A549 (cell line): ENCODE measurements at places on chromosomes 6 and 20.

DNA sequence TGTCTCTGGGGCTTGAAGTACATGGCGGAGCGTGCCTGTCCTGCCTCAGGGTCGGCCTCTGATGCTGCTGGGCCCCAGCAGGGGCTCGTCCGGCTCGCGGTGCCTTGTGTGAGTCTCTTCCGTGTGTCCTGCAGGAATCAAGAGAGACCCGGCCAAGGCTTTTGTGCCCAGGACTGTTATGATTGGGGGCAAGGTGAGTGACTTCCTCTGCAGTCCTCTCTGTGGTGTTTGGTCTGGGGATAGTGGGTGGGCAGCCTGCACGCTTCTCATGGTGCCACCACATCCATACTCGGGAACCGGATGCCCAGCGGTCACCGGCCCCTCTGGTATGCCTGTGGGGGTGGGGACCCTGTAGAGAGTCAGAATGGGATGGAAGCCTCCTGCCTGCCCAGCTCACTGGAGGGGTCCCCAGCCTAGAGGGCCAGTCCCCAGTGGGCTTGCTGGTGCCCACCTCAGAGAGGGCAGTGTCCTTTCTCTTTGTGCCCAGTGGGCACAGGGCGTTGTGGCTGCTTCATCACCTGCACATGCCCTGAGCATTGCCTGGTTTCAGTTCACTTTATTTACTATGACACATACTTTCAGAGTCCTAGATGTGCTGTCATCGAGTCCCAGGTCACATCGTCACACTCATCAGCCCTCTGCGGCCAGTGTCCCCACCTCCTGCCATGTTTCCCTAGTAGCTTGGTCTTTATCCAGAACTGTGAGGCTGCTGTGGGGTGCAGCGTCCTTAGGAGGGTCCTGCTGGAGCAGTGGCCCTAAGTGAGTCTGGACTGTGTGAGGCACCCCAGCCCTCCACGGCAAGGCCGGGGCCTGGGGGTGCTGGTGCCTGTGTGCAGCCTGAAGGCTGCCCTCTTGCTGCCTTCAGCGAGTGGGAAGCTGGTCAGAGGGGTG, 40.7 kb downstream of the PYGB start:
- no peak for DNase-seq

GRCh38 chr20:12153628-12154027, 235.9 kb downstream of the BTBD3 start:
- no peak for DNase-seq

GRCh38 chr20:21089391-21089790, 16.8 kb downstream of the LINC00237 start:
- no peak for DNase-seq

DNA sequence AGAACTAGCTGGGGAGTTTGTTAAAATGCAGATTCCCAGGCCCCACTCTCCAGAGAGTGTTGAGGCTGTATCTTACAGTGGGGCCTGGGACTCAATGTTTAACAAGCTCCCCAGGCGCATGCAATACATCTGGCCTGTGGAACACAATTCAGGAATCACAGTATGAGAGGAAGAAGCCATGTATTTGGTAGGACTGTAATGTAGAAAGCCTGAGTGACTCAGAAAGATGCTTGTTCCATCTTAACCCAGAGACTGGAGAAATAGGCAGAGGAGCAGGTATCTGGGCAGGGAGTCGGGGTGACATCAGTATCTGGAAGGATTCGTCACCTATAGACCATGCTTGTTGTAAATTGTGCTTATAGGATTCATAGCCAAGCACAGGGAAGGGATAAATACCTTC, 90.5 kb downstream of the UNC5CL start:
- DNase-seq: no peak

DNA sequence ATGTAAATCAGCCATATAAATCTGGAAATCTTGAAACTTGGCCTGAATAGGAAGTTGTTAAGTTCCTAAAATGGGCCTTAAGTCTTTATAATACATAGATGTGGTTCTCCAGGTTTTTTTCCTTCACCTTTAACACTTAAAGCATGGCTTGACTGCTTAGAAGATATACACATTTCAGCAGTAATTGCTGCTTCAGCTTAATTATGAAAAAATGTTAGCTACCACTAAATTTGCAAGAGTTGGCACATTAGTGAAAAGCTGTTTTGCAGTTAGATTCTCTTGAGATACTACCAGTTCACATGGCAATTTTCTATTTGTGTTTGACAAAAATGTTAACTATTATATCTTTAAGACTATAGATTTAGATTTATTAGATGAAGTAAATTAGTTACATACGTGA, 72.7 kb upstream of the MYO6 start:
- DNase-seq: no peak

- DNase-seq: no peak
Measured at GRCh38 chr6:159190460-159190859, 21.3 kb downstream of the FNDC1 start.

GRCh38 chr6:53465732-53466131, 79.2 kb downstream of the GCLC start:
- no peak for DNase-seq

DNA sequence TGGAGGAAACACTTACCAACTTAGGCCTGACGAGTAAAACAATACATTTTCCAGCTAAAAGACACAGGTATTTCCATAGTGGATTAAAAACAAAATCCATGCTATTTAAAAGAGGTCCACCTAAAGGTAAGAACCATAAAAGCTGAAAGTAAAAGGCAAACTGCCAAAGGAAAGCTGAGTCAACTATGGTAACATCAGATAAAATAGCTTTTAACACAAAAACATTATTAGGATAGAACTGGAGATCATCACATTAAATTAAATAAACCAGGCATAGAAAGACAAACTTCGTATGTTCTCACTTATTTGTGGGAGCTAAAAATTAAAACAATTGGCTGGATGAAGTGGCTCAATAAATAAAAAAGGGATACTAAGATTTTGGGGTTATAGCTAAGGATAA, 166.8 kb upstream of the SLC22A16 start:
- no peak for DNase-seq

DNA sequence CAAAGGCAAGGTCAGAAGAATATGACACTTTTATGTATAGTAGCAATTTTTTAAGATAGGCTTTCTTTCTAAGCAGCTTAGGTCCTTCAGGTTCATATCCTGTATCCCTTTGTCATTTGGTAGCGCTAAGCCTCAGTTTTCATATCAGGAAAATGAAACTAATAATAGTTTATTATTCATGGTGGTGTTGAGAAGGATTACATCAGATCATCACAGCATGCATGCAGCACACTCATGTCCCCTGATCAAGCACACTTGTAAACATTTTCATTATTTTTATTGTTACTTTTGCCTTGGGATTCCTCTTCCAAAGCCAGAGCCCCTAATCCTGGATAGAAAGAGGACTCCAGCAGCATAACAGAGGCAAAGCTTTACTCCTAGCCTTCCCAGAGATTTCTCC, 70.2 kb upstream of the ADGRF1 start:
- DNase-seq: no peak

DNA sequence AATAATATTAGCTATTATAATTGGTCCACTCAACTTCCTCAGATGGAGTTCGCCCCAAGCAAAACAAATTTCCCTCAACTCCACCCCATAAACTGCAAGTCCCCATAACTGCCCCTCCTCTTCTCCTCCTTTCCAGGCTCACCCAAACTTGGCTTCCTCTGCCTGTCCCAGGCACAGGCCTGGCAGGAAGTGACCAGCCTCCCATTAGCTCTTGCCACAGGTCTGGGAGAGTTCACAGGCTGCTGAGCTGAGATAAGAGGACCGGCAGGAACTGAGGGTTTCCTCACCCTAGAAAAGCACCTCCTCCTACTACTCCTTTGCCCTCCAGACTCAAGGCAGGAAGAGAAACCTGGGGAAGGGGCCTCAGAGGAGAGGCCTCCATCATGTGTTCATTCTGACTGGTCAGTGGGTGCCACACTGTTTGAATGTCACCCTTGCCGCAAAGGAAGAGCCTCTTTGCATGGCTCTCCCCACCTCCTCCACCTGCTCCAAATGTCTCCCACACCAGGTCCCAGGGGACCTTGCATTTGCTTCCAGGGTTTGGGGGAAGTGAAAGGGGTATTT, 24.5 kb upstream of the SMIM29 start:
- DNase-seq: no peak

DNA sequence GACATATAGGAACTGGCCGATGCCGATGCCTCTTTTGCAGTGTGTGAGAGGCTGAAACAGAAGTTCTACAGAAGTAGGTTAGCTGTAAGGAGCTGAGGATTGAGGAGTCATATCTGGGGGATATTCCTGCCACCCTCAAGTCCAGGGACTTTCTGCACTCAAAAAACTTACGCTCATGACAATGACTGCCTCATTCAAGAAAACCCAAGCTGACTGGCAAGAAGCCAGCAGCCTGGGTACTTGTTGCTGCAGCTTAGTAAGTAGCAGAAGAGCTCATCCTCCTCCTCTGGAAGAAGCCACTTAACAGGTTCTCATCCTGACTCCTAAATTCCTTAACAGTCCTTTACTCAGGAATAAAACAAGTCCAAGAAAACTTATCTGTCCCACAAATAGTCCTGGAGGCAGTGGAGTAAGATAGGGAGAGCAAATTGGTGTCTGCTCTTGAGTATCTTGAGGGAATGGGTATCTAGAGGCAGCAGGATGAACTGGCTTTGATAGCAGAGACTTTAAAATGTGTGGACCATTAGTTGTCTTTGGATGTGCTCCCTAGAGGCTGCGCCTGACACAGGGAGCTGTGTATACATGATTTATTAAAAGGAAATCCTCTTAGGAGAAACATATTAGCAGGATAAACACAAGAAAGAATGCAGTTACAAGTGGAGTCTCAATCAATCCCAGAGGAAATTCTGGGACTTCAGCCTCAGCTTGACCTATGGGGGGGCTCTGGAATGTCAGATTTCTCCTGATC, 7.4 kb downstream of the CALHM5 start:
- no peak for DNase-seq

GRCh38 chr20:15162079-15162647, 824.8 kb upstream of the FLRT3 start:
- DNase-seq: no peak

GRCh38 chr6:38131527-38131965, 312.0 kb downstream of the ZFAND3 start:
- DNase-seq: no peak

- DNase-seq: no peak
Measured at GRCh38 chr6:21586740-21587178, 6.8 kb upstream of the SOX4 start.

- DNase-seq: no peak
Measured at GRCh38 chr6:35922139-35922554, 1.2 kb upstream of the SRPK1 start.

DNA sequence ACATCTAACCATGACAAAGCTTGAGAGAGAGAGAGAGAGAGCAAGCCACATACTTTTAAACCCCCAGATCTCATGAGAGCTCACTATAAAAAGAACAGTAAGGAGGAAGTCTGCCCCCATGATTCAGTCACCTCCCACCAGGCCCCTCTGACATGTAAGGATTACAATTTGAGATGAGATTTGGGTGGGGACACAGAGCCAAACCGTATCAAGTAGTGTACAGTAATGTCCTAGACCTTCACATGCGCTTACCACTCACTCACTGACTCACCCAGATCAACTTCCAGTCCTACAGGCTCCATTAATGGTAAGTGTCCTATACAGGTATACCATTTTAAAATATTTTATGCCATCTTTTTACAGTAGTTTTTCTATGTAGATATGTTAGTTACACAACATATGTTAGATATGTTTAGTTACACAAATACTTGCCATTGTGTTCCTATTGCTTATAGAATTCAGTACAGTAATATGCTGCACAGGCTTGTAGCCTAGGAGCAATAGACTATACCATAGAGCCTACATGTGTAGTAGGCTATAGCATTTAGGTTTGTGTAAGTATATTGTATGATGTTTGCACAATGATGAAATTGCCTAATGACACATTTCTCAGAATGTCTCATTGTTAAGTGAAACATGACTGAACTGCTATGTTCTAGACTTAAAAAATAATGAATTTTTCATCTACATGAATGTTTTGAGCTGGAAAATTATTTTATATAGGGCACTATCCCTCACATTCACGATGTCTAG, 11.7 kb downstream of the TSPYL1 start:
- DNase-seq: no peak

GRCh38 chr20:24379484-24379927, 89.9 kb upstream of the SYNDIG1 start:
- peak; percentile 15 for DNase-seq

DNA sequence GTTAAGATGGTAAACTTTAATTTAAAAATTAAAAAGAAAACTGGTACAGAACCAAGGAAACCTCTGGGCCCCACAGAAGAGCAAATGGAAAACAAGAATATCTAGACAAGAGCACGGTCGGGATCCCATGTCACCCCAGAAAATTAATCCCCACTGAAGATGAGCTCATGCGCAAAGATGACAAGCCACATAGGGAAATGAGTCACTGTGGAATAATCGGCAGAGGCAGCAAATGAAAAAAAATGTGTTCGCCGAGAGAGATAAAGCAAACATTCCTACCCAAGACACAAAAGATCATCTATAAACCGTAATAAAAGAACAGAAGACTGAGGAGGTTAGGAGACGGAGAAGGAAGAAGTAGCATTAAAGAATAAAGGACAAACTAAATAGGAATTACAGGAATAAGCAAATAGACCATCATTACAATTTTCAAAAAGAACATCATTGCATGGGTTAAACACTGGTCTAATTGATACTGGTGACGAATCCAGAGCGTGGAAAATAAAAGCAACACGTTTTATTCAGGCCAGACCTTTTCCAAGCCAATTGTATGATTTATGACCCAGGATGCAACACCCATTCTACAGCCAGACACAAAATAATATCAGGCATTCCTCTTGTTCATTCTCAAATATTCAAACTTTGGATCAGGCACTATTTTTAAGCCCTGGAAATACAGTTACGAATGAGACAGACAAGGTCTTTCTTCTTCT, 138.0 kb upstream of the ARID1B start:
- DNase-seq: no peak

DNA sequence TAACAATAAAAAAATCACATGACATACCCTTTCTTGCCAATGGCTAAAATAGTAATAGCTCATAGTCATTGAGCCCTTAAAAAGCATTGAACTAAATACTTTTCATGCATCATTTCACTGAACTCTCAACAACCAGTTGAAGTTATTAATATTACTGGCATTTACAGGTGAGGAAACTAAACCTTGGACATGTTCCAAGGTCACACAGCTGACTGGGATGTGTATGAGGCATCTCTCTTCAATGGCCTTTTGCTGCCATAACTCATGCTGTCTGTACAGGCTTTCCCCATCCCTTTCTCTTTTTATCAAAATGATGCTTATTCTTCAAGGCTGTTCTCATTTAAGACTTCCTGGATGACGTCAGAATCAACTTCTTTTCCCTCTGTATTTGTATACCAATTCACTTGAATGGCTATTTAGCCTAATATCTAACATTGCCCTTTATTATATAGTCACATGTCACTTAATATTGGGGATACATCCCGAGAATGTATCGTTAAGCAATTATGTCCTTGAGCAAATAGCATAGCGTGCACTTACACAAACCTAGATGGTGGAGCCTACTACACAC, 476.4 kb downstream of the KIF16B start:
- no peak for DNase-seq

DNA sequence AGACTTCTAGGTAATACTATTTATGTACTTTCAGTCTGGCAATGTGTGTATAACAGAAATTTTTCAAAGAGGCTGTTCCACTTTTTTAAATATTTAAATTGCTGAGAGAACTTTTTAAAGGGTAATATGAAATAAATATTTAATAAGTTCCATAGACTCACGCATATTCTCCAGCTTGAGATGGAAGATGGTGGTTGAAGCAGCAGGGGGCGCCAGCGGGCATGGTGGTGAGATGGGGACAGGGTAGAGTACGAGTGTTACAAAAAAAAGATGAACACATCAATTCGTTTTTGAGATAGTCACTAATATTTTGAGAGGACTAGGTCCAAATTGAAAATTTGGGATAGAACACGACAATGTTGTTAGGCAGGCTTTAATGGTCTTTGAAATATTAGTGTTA, 68.4 kb downstream of the RSPO3 start:
- DNase-seq: peak; percentile 31
